ENCODE measurements at places on chromosomes 2 and 18. TPM values are rescaled to one million over a fixed set of nuclear protein-coding genes. Genes with fewer than 3 reads are reported as not detected.

Gene MC4R
- not detected for total RNA-seq

Gene KRTCAP3
- total RNA-seq: 31.2 TPM

Gene ACADL
- 2.5 TPM for total RNA-seq

Gene UCN
- 8.8 TPM for total RNA-seq

Gene DGUOK
- total RNA-seq: 42.3 TPM

Gene SALL3
- not detected for total RNA-seq

Gene KCNG2
- 0.32 TPM for total RNA-seq

Gene SH2D6
- not detected for total RNA-seq

Gene TMEM169
- not detected for total RNA-seq

Gene UGT1A4
- total RNA-seq: not detected

Gene IRS1
- total RNA-seq: 22.3 TPM

Gene MLPH
- 223 TPM for total RNA-seq

Gene IL37
- total RNA-seq: not detected

Gene RBM44
- total RNA-seq: 2.0 TPM

Gene CCDC85A
- total RNA-seq: 3.1 TPM

Gene BCL2
- 43.6 TPM for total RNA-seq

Gene TSGA10
- total RNA-seq: 7.2 TPM

Gene SCLY
- total RNA-seq: 16.7 TPM

Gene HOXD8
- 10.5 TPM for total RNA-seq

Gene SH3YL1
- 40.5 TPM for total RNA-seq

Gene CPLX4
- total RNA-seq: not detected

Gene ASB18
- not detected for total RNA-seq

Gene ZBTB7C
- total RNA-seq: 6.1 TPM

Gene CCDC141
- 1.3 TPM for total RNA-seq

Gene EVA1A
- total RNA-seq: not detected

Gene DCDC2C
- 0.33 TPM for total RNA-seq

Gene TMEM200C
- total RNA-seq: 1.2 TPM

Gene MARCHF4
- total RNA-seq: not detected

Gene RAB17
- total RNA-seq: not detected

Gene FBXO15
- 1.3 TPM for total RNA-seq

Gene CKAP2L
- total RNA-seq: not detected

Gene SPAST
- total RNA-seq: 30.9 TPM

Gene STPG4
- total RNA-seq: 0.32 TPM

Gene CDK15
- 0.33 TPM for total RNA-seq

Gene SAG
- not detected for total RNA-seq

Gene OTOS
- total RNA-seq: not detected

Gene GALNT5
- total RNA-seq: 2.0 TPM

Gene LHCGR
- 0.66 TPM for total RNA-seq

Gene SERPINB13
- total RNA-seq: not detected

Gene ANKRD53
- total RNA-seq: 4.9 TPM

Gene DTNA
- total RNA-seq: 17.9 TPM

Gene TEX44
- total RNA-seq: not detected

Gene CHRNA1
- 8.2 TPM for total RNA-seq

Gene METTL21A
- 13.3 TPM for total RNA-seq

Gene ZNF804A
- under 0.01 TPM for total RNA-seq

Gene GAREM2
- 1.2 TPM for total RNA-seq

Gene DYSF
- total RNA-seq: 15.7 TPM

Gene UGT1A3
- total RNA-seq: not detected
